Tibial artery (tissue), 4 donors: ENCODE measurements at places on chromosomes 6 and 20.

DNA sequence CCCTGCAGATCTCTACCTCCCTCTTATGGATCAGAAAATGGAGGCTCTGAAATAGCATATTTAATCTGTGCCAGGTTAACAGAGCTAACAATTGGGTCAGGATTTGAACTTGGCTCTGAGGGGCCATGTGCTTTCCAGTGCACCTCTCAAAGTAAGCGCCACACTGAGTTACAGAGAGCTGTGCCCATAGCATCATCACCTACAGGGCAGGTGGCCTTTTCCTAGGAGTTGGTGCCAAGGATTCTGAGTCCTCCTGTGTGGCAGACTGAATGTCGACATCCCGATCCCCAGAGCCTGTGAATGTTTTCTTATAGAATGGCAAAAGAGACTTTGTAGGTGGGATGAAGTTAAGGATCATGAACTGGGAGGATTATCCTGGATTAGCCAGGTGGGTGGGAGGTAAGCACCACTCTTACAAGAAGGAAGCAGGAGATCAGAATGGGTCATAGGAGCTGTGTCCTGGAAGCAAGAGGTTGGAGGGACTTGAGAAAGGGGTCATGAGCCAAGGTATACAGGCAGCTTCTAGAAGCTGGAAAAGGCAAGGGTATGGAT lies 68.0 kb upstream of the TBC1D7 start:
- DNase-seq: no peak

DNA sequence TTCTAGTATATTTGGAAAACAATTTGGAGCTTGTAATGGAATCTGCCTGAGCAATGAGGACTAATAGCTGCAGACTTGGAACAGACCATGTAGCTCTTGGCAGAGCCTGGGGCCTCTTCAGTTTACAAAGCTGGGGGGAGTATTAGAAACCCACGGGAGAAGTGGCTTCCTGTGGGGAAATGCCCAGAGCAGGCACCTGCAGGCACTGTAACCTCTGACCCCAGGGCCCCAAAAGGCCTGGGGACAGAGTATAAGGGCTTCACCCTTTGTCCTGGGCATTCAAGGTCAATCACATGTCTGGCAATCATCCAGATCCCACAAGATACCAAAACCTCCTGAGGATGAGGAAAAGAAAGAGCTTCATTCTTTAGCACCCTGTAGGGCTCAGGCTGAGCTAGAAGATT lies 19.4 kb downstream of the PKIG start:
- peak; percentile 92 for DNase-seq

DNA sequence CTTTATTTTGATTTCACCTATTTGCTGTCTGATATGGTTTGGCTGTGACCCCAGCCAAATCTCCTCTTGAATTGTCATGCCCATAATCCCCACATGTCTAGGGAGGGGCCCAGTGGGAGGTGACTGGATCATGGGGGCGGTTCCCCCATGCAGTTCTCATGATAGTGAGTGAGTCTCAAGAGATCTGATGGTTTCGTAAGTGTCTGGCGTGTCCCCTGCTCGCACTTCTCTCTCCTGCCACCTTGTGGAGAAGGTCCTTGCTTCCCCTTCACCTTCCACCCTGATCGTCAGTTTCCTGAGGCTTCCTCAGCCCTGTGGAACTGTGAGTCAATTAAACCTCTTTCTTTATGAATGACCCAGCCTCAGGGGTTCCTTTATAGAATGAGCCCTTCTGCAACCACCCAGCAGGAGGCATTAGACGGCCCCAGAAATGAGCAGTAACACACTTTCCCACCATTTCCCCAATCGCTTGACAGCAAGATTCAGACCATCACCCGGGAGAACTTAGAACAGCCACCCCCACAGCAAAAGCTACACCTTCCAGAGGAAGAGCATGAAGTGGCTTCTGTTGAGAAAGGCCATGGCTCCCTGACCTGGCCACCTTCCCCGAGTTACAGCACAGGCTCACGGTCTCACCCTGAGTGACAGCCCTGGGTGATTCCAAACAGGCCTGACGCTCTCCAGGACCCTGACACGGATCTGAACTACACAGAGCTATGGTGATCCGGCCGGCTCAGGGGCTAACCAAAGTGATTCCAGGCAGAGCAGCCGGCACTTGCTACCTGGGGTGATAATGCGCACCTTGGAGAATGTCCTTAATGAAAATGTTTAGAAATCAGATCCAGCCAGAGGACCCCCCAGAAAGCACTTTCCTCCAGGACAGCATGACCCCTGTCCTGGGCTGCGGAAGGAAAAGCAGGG lies 131.2 kb upstream of the CDH4 start:
- DNase-seq: no peak

DNA sequence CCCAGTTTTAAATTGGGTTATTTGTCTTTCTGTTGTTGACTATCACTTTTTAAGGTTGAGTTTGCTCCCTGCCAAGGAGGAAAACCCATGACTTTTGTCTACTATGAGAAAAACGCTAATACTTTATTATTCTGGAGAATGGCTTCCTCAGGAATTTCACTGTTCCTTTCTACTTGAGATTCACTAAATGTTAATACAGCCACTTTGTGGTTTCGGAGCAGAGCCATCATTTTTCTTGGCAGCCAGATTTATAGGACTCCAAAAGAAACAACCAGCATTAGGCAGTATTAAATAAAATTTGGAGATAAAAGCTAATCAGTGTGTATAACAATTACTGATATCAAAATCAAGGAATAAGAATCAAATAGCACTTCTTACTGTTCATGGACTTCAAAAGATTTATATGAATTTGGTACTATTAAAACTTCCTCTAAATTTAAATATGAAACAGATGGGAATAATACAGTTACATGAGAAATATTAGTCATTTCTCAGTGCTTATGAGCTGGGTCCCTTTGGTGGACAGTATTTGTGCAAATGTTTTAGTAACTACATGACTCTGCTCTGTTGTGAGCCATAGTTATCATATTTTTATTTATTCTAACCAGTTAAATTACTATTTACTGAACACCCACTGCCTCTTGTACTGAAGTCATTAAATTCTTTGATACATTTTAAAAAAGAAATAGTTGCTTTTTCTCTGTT lies 64.1 kb upstream of the FBXO30 start:
- DNase-seq: no peak

DNA sequence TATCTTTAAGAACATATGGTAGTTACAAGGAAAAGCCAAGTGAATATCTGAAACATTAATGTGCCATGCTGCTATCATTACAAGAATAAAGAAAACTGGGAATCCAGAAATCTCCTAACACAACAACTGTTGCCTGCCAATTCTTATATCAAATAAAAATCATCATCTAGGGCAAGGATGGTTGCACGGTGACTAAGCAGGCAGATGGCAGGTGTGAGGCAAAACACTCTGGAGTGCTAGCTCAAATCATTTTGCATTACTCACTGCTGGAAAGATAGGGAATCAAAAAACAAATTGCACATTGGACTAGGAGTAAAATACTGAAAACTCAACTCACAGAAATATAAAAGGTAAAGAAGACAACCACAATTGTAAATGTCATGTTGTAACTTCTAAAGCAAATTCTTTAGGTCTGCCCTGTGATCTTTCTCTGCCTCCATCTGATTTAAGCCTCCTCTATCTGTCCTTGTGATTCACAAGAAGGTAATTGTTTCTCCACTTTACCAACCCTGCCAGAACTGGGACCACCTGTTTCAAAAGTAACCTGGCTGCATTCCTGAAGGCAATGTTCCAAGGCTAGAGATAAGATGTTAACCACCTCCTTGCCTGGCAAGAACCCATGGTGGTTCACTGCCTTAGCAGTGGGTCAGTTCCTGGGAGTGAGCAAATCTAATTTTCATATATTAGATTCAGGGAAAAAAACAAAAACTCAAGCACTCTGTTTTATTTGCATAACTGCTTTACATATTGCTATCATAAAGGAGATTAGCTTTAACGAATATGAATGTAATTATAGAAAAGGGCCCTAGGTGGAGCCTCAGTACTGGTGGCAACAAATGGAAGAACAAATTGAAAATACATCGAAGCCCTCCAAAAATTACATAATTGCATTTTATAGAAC lies 33.1 kb upstream of the LCA5 start:
- DNase-seq: no peak

DNA sequence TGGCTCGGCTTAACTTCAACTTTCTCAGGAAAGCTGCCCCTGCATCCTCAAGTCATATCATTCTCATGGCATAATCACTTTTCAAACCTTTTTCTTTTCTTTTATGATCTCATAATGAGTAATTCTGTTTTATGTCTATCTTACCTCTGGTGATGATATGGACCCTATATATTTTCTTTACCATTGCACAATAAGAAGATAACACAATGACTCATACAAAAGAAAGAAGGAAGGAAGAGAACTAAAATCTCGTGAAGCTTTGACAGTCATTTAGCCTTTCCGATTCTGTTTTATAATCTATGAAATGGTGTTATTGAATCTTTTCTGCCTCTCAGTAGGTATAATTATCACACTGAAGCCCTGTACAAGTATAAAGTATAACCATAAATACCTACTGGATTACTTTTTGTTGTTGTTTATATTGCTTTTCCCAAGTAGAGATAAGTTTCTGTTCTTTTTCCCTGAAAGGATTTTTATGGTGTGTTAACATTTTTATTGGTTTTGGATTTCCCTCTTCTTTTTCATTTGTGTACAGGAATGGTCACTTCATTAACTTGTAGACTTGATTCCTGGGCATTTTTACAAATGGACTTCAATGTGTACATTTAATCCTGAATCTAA lies 300.9 kb downstream of the LAMA2 start:
- DNase-seq: no peak

DNA sequence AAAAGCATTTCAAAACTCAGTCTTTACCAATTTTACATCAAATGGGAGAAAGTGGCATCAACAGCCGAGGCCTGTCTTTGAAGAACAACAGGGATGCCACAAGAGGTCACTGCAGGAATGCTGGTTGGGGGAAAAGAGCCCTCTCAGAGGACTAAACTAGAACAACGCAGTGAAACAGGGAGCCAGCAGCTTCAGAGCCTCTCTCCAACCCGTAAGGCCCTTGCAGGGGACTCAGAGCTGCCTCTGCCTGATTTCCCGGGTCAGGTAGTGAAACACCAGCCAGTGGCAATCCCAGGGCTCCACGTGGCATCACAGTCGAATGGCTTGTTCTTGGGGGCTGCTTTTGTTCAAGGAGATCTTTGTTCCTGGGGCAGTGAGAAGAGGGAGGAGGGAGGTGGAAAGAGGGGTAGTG lies 55.0 kb upstream of the KCNK16 start:
- peak; percentile 57 for DNase-seq

- no peak for DNase-seq
These were observed 335.8 kb downstream of the CDKAL1 start for GRCh38 chr6:20870021-20870420.
